ENCODE measurements at places on chromosomes 6 and 20.

GRCh38 chr20:17233626-17234025, 6.8 kb downstream of the PCSK2 start:
- DNase-seq: no peak

GRCh38 chr6:57261926-57262325, 39.8 kb upstream of the RAB23 start:
- DNase-seq: no peak

GRCh38 chr6:141484711-141485110, 648.0 kb upstream of the GJE1 start:
- peak; percentile 94 for DNase-seq

GRCh38 chr6:139153855-139154254, 19.0 kb downstream of the HECA start:
- DNase-seq: no peak
